ENCODE measurements at places on chromosomes 1 and 21. TPM values are rescaled to one million over a fixed set of nuclear protein-coding genes. Genes with fewer than 3 reads are reported as not detected.
A peak's percentile ranks its signal among the peaks of the same experiment; 100 is the strongest.

Gene PPIAL4G
- 0.08 TPM for total RNA-seq

Gene SH2D2A
- total RNA-seq: 129 TPM

Gene TMEM200B
- not detected for total RNA-seq

Gene KCNA2
- 3.9 TPM for total RNA-seq

Gene UBE2J2
- 57.7 TPM for total RNA-seq

Gene WNT3A
- not detected for total RNA-seq

Gene FOXO6
- 1.8 TPM for total RNA-seq

GRCh38 chr1:7582460-7582972, 188.6 kb upstream of the VAMP3 start:
- no peak for DNase-seq
- no peaks in the 10 kb centered on the region for H3K4me1 ChIP-seq
- H3K27ac ChIP-seq: no peak overlapping the region

DNA sequence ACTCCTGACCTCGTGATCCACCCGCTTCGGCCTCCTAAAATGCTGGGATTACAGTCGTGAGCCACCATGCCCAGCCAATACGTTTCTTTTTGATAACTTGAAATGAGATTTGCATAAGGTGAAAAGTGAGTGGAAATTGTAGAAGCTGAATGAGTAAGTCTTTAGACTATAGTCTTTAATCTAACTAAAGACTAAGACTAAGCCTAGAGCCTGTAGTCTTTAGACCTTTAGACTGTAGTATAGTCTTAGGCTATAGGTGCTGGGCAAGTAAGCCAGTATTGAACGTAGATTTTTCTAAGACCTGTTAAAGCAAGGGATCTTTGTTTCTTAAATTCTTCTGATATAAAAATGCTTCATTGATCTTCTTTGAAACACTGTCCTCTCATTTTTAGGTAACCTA, 12.1 kb downstream of the PPP2R5A start:
- no peak for DNase-seq
- peaks cover 52% of the 10 kb centered on the region for H3K4me1 ChIP-seq
- H3K4me3 ChIP-seq: no peak overlapping the region

DNA sequence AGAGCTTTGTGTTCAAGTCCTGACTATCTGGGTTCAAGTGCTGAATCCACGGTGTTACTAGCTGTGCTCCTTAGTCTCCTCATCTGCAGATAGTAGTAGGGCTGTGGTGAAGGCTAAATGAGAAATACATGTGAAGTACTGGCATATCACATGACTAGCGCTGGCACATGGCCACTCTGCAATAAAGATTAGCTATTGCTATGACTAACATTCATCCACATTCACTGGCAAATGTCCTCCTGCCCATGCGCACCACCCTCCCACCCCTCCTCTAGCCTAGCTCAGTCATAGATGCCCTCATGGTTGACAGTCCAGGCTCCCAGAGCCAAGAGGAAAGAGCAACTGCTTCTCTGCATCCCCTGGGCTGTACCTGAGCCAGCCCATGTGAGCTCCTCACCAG, 8.5 kb upstream of the COL8A2 start:
- H3K27me3 ChIP-seq: no peaks in the 10 kb centered on the region
- H3K27ac ChIP-seq: no peak overlapping the region
- H3K36me3 ChIP-seq: peaks cover 2% of the 10 kb centered on the region
- H3K4me3 ChIP-seq: no peak overlapping the region
- DNase-seq: no peak

DNA sequence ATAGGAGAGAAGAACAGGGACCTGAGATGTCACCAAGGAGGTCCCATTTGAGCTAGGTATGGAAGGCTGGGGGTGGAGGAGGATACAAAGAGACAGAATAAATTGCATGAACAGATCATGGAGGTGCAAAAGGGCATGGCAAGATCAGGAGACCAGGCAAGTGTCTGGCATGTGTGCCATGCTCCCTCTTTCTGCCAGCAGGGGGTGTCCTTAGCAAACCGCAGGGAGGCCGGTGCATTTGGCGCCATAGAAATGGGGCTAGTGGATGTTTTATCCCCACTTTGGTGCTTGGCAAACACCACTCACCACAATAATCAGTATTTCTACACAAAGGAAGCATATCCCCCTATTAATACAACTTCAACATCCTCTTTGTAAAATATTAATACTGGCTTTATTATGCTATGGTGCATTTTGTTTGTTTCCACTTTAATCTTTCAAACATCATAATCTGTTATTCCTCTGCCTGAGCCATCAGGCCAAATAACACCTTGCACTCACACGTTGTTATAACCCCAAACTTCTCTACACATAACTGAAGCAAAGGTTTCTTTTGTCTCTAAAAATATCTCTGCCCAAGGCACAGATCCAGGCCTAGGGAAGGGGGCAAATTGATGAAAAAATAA, 25.9 kb downstream of the S100A6 start:
- H3K27me3 ChIP-seq: no peaks in the 10 kb centered on the region
- peak overlapping the region; percentile 29 for H3K27ac ChIP-seq
- no peak overlapping the region for H3K4me3 ChIP-seq
- DNase-seq: peak; percentile 36
- no peaks in the 10 kb centered on the region for H3K36me3 ChIP-seq

DNA sequence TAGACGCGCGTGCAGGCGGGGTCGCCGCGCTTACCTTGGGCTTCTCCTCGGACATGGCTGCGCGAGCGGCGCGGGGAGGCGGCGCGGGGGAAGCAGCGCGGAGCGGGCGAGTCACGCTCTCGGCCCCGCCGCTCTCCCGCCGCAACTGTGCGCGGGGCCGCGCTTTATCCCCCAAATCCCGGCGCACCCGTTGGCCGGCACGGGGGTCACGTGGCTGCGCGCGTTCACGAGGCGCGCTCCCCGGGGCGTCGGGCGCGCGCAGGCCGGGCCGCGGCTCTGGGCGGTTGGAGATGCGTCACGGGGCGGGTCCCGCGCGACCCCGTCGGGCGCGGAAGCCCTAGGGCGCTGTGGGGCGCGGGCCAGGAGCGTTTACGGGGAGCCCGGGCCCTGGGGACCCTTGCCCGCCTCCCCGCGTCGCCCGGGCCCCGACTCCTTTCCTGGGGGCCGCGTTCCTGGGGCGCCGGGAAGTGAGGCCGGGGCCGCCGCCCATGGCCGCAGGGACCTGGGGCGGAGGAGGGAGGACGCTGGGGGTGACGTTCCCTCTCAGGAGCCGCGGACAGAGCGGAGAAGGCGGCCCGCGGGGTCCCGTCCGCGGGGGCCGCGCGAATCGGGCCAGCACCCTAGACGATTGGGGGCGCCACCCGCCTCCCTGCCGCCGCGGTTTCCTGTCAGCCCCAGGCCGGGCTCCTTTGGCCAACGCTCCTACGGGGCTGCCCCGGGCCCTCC, at the start of gene SUMO3:
Gene SUMO3 (minus strand): TSS at position 149 of the 726 bp plus-strand sequence. CDS start 94 bp downstream, at position 55.
- peaks cover 10% of the 10 kb centered on the region for H3K4me1 ChIP-seq
- DNase-seq: peak; percentile 86
- H3K27ac ChIP-seq: no peak within 1 kb of the TSS
- no peaks in the 10 kb centered on the region for H3K27me3 ChIP-seq

- H3K4me3 ChIP-seq: no peak overlapping the region
- no peak overlapping the region for H3K27ac ChIP-seq
- H3K27me3 ChIP-seq: peaks cover 17% of the 10 kb centered on the region
- H3K36me3 ChIP-seq: no peaks in the 10 kb centered on the region
- no peak for DNase-seq
- H3K4me1 ChIP-seq: no peaks in the 10 kb centered on the region
Observed at GRCh38 chr1:36971852-36972618, 62.3 kb downstream of the GRIK3 start.

GRCh38 chr1:205325334-205325884, 3.9 kb upstream of the NUAK2 start:
- H3K27ac ChIP-seq: no peak overlapping the region
- peaks cover 26% of the 10 kb centered on the region for H3K27me3 ChIP-seq
- H3K4me1 ChIP-seq: peaks cover 26% of the 10 kb centered on the region
- peak; percentile 51 for DNase-seq
- peaks cover 6% of the 10 kb centered on the region for H3K36me3 ChIP-seq

- no peak overlapping the region for H3K27ac ChIP-seq
- no peaks in the 10 kb centered on the region for H3K27me3 ChIP-seq
- H3K4me1 ChIP-seq: no peaks in the 10 kb centered on the region
- H3K4me3 ChIP-seq: no peak overlapping the region
Observed at GRCh38 chr1:215819114-215819513, 252.0 kb downstream of the KCTD3 start.

- H3K36me3 ChIP-seq: no peaks in the 10 kb centered on the region
- peaks cover 39% of the 10 kb centered on the region for H3K27me3 ChIP-seq
- H3K4me1 ChIP-seq: no peaks in the 10 kb centered on the region
- H3K27ac ChIP-seq: no peak overlapping the region
Observed at GRCh38 chr1:14755518-14756252, 157.2 kb downstream of the KAZN start.

DNA sequence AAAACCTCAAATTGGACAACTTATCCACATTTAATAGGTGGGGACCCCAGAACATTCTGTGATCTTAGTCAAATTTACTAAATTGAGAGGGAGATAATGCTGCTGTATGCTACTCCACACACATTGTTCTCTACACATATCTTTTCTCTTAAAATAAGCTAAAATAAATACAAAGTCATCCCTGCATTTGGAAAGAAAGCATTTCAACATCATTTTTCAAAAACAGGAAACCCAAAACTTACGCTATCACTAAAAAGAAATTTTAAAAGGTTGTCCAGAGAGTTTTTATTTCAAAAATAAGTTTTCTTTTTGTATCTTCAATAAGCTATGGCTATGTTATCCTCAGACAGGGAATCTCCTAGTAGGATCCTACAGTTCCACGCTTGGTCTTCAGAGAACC, 19.5 kb upstream of the OR6N2 start:
- DNase-seq: no peak
- H3K36me3 ChIP-seq: no peaks in the 10 kb centered on the region
- H3K4me1 ChIP-seq: peaks cover 2% of the 10 kb centered on the region
- no peak overlapping the region for H3K27ac ChIP-seq
- peaks cover 49% of the 10 kb centered on the region for H3K27me3 ChIP-seq

GRCh38 chr1:209134001-209134400, 449.5 kb upstream of the CAMK1G start:
- no peaks in the 10 kb centered on the region for H3K36me3 ChIP-seq
- DNase-seq: no peak

DNA sequence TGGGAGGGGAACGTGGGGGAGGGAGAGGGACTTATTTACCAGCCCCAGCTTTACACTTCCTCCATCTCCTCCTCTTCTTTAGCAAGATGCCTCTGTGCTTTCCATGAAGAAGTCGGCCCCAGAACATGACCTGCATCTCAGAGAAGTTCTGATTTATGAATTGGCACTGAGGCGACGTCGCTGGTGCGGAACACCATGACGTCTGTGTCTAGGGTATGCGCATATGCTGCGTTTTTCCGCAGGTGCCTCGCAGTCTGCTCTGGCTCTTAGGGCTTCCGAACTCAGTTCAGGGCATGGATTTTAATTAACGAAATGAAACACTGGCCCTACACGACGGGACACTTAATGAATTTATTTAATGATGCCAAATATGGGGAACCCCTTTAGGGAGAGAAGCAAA, 510.3 kb downstream of the SMYD3 start:
- H3K4me3 ChIP-seq: no peak overlapping the region
- no peak for DNase-seq
- no peaks in the 10 kb centered on the region for H3K4me1 ChIP-seq
- no peak overlapping the region for H3K27ac ChIP-seq
- peaks cover 2% of the 10 kb centered on the region for H3K36me3 ChIP-seq

DNA sequence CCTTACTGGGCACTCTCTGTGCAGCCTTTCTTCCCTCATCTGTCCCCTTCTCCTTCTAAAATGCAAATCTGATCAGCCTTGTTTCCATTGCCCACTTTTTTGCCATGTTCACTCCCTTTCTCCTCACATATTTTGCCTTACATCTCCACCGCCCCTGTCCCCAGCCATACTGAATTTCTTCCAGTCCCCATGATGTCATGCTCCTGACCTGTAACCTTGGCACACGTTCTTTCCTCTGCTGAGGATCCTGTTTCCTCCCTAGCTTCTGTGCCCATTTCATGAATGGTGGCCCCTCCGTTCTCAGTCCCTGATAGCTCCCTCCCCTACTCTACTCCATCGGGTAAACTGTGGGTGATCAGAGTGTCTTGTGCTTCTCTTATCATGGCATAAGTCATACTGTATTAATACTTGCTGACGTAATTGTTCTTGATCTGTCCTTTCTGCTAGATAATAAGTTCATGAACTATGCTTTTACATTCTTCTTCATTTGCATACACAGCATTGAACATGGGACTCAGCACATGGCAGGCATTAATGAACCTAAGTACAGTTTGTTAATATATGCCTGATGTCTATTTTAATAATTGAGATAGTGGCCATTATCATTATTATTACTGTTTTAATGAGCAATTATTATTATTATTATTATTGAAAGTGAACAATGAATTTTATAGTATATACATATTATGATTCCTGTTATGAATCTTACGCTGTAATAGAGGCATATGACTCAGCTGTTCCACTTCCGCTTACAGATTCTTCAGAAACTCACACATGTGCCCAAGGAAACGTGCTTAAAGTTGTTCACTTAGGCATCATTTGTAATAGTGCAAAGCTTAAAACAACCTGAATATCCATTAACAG, 28.5 kb downstream of the MAP3K21 start:
- H3K27ac ChIP-seq: no peak overlapping the region
- no peaks in the 10 kb centered on the region for H3K36me3 ChIP-seq
- peak overlapping the region; percentile 70 for H3K4me3 ChIP-seq
- no peak for DNase-seq

GRCh38 chr1:7478142-7478790, 292.8 kb upstream of the VAMP3 start:
- no peaks in the 10 kb centered on the region for H3K36me3 ChIP-seq
- peaks cover 6% of the 10 kb centered on the region for H3K27me3 ChIP-seq
- H3K27ac ChIP-seq: no peak overlapping the region
- no peaks in the 10 kb centered on the region for H3K4me1 ChIP-seq

- no peaks in the 10 kb centered on the region for H3K36me3 ChIP-seq
- H3K27ac ChIP-seq: peak overlapping the region; percentile 88
- no peak for DNase-seq
- no peak overlapping the region for H3K4me3 ChIP-seq
- peaks cover 74% of the 10 kb centered on the region for H3K4me1 ChIP-seq
Observed at GRCh38 chr1:207833381-207833780, 77.5 kb downstream of the CD34 start.

DNA sequence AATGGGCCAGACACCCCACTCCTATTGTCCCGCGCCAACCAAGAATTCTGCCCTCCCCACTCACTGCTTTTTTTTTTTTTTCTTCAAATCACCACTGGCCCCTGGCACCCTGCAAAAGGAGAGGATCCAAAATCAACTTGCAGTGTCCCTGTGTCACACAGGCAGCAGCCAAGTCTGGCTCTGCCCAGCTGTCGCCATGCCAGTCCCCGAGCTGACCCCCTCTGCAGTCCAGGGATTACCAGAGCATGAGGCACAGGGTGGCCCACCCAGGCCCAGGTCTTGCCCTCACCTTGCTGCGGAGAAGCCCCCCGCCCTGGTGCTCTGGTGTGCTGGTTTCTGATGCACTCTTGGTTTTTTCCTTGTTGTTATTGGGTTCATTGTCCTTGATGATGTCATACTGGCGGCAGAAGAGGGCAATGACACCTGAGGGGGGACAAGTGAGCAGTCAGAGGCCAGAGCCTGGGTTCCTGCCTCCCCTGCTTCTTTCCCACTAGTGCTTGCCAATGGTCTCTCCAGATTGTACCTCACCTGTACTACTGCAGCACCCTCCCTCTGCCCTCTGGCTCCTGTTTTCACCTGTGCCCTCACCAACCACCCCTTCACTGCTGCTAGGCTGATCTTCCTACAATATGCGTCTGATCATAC, 6.2 kb downstream of the FNDC5 start:
- peaks cover 14% of the 10 kb centered on the region for H3K27me3 ChIP-seq
- no peak overlapping the region for H3K4me3 ChIP-seq
- peaks cover 19% of the 10 kb centered on the region for H3K36me3 ChIP-seq
- H3K27ac ChIP-seq: no peak overlapping the region

GRCh38 chr1:4407851-4408250, 246.6 kb upstream of the AJAP1 start:
- H3K36me3 ChIP-seq: no peaks in the 10 kb centered on the region
- H3K27ac ChIP-seq: no peak overlapping the region
- peaks cover 27% of the 10 kb centered on the region for H3K27me3 ChIP-seq
- H3K4me1 ChIP-seq: no peaks in the 10 kb centered on the region
- no peak overlapping the region for H3K4me3 ChIP-seq
